Activated T-cell treated with anti-CD3 and anti-CD28 coated beads, Interleukin-2, amount 50 U/mL, for 4 hours (primary cell): ENCODE measurements at places on chromosomes 2 and 18. TPM values are rescaled to one million over a fixed set of nuclear protein-coding genes. Genes with fewer than 3 reads are reported as not detected.

Gene ALPP
- not detected for total RNA-seq

GRCh38 chr2:8722986-8723385 is 41.1 kb downstream of the ID2 start:
- DNase-seq = no peak

GRCh38 chr2:74444498-74445318 is 3.0 kb upstream of the RTKN start:
- no peak for DNase-seq

- no peak for DNase-seq
Observed at GRCh38 chr2:114007436-114007835, 117.5 kb downstream of the ACTR3 start.

GRCh38 chr18:58761970-58762780 is 90.9 kb downstream of the MALT1 start:
- DNase-seq = no peak

DNA sequence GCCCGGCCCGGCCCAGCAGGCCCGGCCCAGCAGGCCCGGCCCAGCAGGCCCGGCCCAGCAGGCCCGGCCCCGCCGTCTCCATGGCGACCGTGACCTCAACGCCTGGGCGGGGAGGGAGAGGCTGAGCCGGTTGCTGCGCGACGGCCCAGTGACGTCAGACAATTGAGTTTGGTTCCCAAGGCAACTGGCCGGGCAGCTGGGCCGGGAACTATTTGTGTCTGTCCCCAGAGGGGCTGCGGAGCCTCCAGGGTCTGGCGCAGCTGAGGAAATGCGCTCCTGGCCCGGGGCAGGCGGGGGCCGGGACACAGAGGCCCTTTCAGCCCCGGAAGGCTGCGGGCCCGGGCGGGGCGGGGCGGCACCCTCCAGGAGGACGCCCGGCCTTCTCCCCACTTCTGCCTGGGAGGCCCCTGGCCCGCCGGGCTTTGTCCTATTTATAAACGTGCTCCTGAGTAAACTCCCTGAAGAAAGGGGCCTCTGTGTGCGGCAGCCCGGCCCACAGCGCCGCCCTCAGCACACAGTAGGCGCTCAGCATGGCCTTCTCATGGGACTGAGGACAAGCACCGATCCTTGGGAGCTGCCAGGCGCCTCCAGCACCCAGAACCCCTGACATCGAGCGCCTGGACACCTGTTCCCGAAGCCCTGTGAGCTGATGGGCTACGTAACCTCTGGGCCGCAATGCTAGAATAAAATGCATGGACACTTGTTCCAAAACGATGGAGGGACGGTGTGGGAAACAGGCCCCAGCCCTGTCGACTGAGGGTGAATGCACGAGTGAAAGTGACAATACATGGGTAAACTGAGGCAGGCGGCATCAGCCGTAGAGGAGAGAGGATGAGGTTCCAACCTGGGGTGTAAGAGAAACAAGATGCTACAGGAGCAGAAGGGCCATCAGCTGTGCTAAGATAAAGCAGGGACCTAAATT is 12.3 kb downstream of the TEX44 start:
- peak; percentile 92 for DNase-seq

GRCh38 chr18:28365411-28365831 is 188.5 kb upstream of the CDH2 start:
- no peak for DNase-seq

Gene UGT1A5
- not detected for total RNA-seq

Gene HOXD10
- not detected for total RNA-seq

Gene UGT1A3
- total RNA-seq = not detected

Gene ATG4B
- 82.4 TPM for total RNA-seq

Gene QPCT
- total RNA-seq = 6.9 TPM

Gene PXDN
- 1.2 TPM for total RNA-seq

Gene GKN1
- total RNA-seq = not detected

DNA sequence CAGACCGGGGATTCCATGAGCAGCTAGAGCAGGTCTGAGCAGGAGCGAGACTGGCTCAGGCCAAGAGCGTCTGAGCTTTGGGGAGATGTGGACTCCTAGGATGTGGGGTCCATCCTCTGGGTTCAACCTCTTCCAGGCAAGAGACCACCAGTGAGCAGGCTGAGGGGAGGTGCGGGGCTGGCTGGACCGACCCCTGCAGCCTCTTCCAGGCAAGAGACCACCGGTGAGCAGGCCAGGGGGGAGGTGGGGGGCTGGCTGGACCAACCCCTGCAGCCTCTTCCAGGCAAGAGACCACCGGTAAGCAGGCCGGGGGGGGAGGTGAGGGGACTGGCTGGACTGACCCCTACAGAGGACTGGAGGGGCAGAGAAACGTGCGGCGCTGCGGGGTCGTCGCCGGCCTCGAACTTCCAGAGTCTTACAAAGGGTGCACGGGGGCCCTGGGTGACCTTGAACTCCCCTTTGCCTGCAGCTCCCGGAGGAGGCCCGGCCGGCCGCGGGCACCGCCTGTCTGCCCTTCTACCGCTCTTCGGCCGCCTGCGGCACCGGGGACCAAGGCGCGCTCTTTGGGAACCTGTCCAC is 63.4 kb downstream of the TPO start:
- no peak for DNase-seq

DNA sequence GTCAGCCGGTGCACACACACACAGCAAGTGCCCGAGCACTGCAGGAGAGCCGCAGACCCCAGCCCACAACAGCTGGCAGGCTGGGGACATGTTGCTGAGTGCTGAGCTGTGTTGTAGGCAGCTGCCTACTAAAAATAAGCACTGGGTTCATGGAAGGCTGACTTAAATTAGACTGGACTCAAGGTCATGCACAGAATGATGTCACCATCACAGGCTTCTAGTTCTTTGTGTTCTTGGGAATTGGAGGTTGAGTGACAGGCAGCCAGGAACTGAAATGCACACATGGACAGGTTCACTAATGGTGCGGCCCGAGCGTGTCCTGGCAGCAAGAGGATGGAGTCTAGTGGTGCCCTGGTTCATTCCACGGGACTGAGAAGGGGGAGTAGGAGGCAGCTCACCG is 71.3 kb downstream of the VWA3B start:
- no peak for DNase-seq

GRCh38 chr18:23884681-23885375 is 129.7 kb upstream of the TTC39C start:
- no peak for DNase-seq
